ENCODE measurements at places on chromosomes 6 and 20.

- no peak for DNase-seq
Observed at GRCh38 chr6:127933852-127934840, 33.3 kb upstream of the THEMIS start.

- DNase-seq: no peak
Observed at GRCh38 chr20:51469578-51470498, 72.7 kb downstream of the NFATC2 start.

GRCh38 chr20:9903048-9903655 lies 64.3 kb upstream of the PAK5 start:
- DNase-seq: no peak

DNA sequence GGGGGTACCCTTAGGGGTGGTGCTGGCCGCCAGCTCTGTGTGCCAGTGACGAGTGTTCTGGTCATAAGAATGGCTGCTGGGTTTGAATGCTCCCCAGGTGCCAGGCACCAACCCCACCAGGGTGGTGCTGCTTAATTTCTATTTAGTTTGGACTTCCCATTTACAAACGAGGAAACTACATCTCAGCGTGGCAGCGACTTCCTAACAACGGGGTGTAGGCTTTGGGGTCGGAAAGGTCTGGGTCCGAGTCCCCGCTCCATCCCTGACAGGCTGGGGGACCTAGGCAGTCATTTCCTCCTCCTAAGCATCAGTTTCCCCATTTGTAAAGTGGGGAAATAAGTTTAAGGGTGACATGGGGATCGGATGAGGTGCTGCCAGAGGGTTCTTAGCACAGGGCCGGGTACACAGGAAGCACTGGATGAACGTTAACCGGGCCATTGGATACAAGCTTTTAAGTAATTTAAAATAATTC lies 30.3 kb downstream of the CEBPB start:
- no peak for DNase-seq

DNA sequence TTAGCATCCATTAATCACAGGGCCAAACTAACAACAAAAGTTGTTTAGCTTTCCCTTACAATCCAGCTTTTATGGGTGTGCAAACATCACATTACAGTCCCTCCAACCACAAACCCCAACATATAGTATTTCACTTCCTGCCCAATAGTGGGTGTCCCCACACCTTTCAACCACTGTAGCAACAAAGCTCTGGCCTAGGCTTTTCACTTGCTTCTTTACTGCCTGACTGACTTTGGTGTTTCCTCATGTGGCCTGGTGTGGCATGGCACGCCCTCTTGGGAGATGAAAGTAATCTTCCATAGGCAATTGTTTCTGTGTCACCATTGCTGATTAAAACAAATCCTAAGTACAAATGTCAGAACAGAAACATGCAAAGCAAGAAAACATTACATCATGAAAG lies 46.3 kb downstream of the MCM8 start:
- DNase-seq: no peak

- DNase-seq: no peak
Observed at GRCh38 chr6:73471686-73472290, 10.3 kb downstream of the MTO1 start.

GRCh38 chr6:24923885-24924401 lies 11.8 kb downstream of the RIPOR2 start:
- no peak for DNase-seq
